Central memory CD8-positive, alpha-beta T cell (primary cell): ENCODE measurements at places on chromosomes 4 and X.
A peak's percentile ranks its signal among the peaks of the same experiment; 100 is the strongest.

DNA sequence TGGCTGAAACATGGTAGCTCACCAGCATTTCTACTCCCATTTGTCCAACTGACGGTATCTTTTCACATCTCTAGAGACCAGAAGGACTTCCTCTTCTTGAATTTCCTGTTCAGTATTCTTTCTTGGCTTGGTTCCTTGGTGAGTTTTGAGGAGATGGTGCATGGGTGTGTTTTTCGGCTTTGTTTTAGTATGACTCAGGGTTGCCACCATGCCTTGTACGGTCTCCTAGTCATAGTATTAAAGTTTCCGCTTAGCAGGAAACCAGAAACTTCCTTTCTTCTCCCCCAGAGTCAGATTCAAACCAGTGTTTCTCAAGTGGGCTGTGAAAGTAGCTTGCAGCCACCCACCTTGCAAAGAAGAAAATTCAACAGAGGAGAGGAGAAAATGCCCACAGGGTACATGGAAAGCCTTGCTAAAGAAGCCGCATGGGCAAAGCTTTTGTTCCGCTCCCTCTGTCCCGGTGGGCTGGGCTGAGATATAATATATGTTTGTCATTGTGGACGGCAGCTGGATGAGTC lies 5.7 kb downstream of the CD99 start:
- peak; percentile 68 for DNase-seq

DNA sequence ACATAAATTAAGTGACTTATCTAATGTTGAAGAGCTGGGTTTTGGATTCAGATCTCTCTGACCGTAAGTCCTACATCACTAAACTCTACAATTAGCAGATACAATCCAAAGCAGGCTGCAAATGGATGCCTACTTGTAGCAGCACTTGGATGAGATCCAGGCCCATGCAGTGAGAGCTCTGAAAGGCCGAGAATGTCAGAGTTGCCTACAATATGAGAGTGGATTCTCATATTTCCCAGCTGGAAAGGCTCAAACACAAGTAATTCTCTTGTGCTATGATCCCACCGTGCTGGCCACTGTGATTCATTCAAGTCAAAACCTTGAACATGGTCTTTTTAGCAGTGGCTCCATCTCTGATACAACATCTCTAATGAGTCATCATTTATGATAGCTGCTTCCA lies 125.4 kb upstream of the CHRDL1 start:
- DNase-seq = no peak

- DNase-seq = no peak
These were observed at the start of gene UGT2A3 for GRCh38 chr4:68951078-68951805. UGT2A3 (minus strand) TSS chr4:68951804; CDS start chr4:68951760, 44 bp downstream.

GRCh38 chrX:95911062-95911461 lies 773.6 kb upstream of the DIAPH2 start:
- no peak for DNase-seq

- DNase-seq = no peak
These were observed 28.7 kb upstream of the CABS1 start for GRCh38 chr4:70306076-70306475.

DNA sequence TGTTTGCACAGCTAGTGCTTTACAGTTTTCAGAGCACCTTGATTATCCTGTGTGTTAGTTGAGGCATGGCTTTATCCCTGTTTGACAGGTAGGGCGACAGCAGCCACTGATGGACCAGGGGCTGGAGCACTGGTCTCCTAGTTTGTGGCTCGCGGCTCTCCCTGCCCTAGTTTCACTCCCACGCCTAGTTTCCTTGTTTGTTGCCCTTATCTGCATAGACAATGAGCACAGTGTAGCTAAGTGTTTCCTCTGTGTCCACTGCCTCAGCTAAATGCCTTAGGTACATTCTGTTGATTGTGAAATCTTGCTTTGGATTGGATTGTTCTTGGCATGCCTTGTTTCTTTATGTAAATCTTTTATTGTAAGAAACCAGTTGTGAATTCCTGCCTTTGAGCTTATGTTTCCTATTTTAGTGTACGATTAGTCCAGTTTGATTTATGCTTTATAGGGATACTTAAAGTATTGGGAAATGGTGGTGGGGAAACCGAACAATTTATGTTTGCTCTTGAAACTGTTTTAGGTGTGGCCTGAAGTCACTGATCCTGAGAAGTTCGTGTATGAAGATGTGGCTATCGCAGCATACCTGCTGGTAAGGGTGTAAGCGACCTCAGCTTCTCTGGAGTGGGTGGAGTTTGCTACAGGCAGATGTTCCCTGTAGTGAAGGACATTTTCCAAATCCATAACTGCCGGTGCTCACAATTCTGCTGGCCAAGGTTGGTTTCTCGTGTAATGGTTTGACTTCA lies 11.0 kb downstream of the TRMT44 start:
- DNase-seq = no peak

DNA sequence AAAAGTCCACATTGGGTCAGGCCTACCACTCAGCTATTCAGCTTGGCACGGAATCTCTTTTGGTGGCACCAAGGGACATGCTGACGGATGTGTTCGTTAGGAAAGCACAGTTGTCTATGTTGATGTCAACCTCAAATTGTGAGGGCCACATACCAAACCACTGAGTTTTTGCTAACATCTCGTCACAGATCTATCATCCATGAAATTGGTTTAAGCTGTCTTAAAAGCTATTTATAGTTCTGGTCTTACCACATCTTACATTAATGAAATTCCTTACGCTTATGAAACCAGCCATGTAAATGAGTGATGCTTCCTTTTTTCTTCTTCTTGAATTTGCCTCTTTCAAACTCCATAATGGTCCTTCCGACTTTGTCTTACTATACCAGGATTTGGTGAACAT lies 101.5 kb downstream of the MGST2 start:
- DNase-seq = no peak

- no peak for DNase-seq
These were observed 7.6 kb upstream of the BST1 start for GRCh38 chr4:15695240-15695699.

GRCh38 chr4:7466904-7467303 lies 32.2 kb upstream of the PSAPL1 start:
- DNase-seq = no peak

- no peak for DNase-seq
These were observed 187.8 kb upstream of the NUDT6 start for GRCh38 chr4:123110147-123110546.

GRCh38 chr4:177532358-177532757 lies 90.1 kb upstream of the AGA start:
- no peak for DNase-seq

DNA sequence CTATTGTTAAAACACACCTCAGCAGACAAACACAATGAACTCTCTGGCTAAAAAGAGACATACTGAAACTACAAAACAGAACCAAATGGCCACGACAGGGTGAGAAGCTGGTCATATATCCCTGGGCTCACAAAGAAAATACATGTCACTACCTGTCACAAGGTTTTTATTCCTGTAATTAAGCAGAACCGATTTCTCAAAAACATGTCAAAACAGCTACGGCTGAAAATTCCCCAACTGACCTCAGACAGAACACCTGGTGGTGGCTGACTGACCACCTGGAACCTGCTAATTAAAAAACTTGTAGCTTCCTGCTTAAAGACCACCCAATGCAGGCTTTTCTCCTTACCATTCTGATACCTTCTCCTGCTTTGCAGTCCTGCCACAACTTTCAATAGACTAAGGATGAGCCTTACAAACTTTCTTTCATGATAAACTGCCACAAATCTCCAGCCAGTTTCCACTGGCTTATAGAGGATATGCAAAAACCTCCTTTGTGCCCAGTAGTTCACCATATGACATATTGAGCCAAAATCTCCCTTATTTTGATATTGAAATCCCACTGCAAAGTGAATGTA lies 571.9 kb downstream of the SPOCK3 start:
- DNase-seq = no peak

GRCh38 chr4:114926583-114926982 lies 186.8 kb downstream of the NDST4 start:
- DNase-seq = no peak
